LHCN-M2 (cell line): ENCODE measurements at places on chromosomes 7 and 10. TPM values are rescaled to one million over a fixed set of nuclear protein-coding genes. Genes with fewer than 3 reads are reported as not detected.

HELLS gene
- total RNA-seq = 70.1 and 92.9 TPM in 2 replicates

BUB3 gene
- total RNA-seq = 361 and 363 TPM in 2 replicates

C10orf62 gene
- 0.11 TPM in 1 of 2 replicates, not detected in the other for total RNA-seq

DNA sequence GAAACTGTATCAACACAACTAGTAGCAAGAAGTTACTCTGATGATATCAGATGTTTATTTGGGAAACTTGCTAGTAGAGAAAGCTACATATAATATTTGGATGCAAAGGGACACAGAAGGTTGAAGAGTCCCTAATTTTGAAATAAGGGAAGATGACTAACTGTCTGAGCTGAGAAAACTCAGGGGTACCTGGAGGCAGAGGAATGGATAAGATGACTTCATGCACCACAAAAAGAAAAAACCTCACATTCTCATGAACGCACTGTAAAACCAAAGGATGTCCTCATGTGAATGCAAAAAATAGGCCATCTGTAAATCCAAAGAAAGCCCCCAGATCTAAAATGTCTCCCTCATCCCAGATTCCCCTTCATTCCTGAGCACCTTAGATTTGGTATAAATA lies 29.3 kb downstream of the PRSS2 start:
- DNase-seq = no peak

GRCh38 chr10:86666538-86666937 lies 1.8 kb upstream of the LDB3 start:
- no peak for DNase-seq

GRCh38 chr10:79378383-79378646 lies 31.0 kb downstream of the PPIF start:
- no peak for DNase-seq
